GM12878 (cell line): ENCODE measurements at places on chromosomes 2 and 18. TPM values are rescaled to one million over a fixed set of nuclear protein-coding genes. Genes with fewer than 3 reads are reported as not detected.

DNA sequence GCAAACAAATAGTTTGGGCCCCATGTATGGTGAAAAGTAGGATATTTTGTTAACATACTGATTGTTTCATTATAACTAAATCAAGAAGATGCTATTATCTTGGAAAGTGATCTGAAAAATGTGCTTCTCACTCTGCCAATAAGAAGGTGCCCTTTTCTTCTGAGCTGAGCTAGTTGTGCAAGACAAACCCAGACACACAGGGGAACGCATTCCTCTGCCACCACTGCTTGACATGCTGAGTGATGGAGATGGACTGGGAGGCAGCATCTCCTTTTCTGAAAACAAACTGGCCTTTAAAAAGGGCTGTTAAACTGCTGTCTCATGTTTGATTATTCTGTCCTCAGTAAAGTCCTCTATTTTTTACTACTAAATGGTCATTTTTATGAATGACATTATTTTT, 1989.9 kb upstream of the CELF4 start:
- H3K4me1 ChIP-seq: no peaks in the 10 kb centered on the region
- H3K27me3 ChIP-seq: no peaks in the 10 kb centered on the region
- H3K27ac ChIP-seq: no peak overlapping the region
- no peak for DNase-seq

DNA sequence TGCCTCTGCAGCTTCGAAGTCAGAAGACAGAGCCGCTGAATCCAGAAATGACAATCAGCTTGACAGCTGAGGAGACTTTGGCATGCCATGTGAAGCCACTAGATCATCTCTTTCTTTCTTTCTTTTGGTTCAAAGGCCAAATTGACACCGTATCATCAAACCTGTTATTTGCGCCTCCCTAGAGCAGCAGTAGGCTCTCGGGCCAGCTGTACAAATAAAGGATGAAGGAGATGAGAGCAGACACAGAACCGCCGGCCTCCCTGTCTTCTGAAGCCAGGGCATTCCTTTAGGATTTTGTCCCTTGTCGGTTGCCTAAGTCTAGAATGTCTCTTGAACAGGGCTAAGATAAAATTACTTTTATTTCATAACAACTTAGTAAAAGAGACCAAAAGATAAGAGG, 36.8 kb downstream of the COL4A4 start:
- H3K36me3 ChIP-seq: no peaks in the 10 kb centered on the region
- H3K4me1 ChIP-seq: no peaks in the 10 kb centered on the region
- no peak overlapping the region for H3K27ac ChIP-seq
- no peak overlapping the region for H3K4me3 ChIP-seq
- no peaks in the 10 kb centered on the region for H3K27me3 ChIP-seq

- no peaks in the 10 kb centered on the region for H3K27me3 ChIP-seq
- H3K36me3 ChIP-seq: no peaks in the 10 kb centered on the region
- H3K4me1 ChIP-seq: no peaks in the 10 kb centered on the region
- no peak overlapping the region for H3K4me3 ChIP-seq
Measured at GRCh38 chr2:29066271-29066860, 8.0 kb downstream of the PCARE start.

GRCh38 chr2:144331674-144332355, 188.1 kb downstream of the ZEB2 start:
- DNase-seq: no peak
- peak overlapping the region; percentile 76 for H3K4me3 ChIP-seq
- H3K4me1 ChIP-seq: peaks cover 8% of the 10 kb centered on the region
- H3K27me3 ChIP-seq: no peaks in the 10 kb centered on the region

DNA sequence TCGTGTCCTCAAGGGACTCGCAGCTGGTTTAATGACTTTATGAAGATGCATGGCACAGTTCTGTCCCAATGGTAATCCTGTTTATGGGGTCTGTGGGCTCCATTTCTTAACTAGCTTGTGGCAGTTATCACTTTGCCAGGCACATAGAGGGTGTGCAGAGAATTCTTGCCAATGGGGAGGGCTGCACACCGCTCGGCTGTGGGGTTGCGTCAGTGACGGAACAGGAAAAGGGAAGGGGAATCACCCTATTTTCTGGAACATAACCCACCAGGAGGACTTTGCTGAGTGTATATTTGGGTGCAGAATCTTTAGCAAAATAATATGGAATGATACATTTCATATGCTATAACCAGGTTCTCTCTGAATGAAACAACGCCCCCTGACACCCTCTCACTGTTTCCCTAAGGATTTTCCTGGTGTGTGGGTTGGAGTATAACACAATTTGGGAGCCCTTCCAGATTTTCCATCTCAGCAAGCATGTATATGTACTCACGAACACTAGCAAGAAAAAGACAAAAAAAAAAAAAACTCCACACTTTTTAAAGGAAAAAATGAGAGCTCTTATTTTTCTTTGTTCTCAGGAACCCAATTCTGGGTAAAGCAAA, 43.9 kb upstream of the TRIB2 start:
- no peaks in the 10 kb centered on the region for H3K27me3 ChIP-seq
- no peak for DNase-seq
- H3K36me3 ChIP-seq: no peaks in the 10 kb centered on the region
- no peak overlapping the region for H3K27ac ChIP-seq

DNA sequence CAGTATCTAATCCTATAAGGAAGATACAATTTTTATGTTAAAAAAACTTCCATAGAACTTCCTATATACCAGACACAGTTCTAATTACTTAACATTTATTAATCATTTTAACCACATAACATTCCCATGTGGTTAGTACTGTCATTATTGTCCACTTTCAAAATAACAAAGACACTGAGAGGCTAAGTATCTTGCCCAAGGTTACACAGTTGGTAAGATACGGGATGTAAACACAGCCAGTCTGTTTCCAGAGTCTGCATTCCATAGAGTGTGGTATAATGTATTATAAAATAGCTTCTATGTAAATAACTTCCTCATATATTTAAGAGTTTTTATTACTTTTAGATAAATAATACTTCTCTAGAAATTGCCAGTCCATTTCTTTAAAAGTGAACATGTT, 383.3 kb upstream of the ETAA1 start:
- H3K4me1 ChIP-seq: no peaks in the 10 kb centered on the region
- H3K27ac ChIP-seq: no peak overlapping the region
- no peak for DNase-seq
- H3K36me3 ChIP-seq: no peaks in the 10 kb centered on the region
- no peaks in the 10 kb centered on the region for H3K27me3 ChIP-seq

- H3K4me3 ChIP-seq: no peak overlapping the region
- H3K36me3 ChIP-seq: no peaks in the 10 kb centered on the region; the same call in 1 of the 2 replicates
- no peak for DNase-seq
- H3K4me1 ChIP-seq: no peaks in the 10 kb centered on the region
Measured at GRCh38 chr2:101736233-101736632, 38.7 kb downstream of the MAP4K4 start.

DNA sequence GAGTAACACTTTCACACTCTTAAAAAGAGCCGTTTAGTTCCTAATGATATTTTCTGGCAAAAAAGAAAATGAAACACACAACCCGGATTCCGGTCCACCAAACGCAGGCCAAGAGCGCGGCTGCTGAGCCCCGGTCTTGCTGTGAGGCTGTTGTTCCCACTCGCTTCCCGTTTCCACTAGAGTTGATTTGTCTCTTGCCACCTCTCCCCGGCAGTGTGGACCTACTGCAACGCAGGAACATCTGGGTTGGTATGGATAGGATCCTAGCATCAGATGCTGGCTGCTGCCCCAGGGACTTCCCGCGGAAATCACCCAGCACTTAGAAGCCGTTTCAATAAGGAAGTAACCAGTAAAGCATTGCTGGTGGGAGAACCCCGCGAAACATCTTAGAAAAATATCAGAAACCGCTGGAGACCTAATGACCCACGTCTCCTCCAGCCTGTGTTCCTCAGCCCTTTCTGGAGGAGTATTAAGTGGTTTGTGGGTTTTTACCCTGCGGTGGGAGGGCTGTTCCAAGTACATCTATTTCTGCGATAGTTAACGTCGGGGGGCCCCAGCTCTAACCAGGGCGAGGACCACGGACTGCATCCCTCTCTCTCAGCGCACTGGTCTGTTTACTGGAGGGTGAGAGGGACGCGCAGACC, 939 bp downstream of the DOCK10 start:
- H3K4me3 ChIP-seq: peak overlapping the region; percentile 92
- peaks cover 15% of the 10 kb centered on the region for H3K4me1 ChIP-seq
- H3K36me3 ChIP-seq: no peaks in the 10 kb centered on the region
- DNase-seq: peak; percentile 84
- H3K27ac ChIP-seq: peak overlapping the region; percentile 98

DNA sequence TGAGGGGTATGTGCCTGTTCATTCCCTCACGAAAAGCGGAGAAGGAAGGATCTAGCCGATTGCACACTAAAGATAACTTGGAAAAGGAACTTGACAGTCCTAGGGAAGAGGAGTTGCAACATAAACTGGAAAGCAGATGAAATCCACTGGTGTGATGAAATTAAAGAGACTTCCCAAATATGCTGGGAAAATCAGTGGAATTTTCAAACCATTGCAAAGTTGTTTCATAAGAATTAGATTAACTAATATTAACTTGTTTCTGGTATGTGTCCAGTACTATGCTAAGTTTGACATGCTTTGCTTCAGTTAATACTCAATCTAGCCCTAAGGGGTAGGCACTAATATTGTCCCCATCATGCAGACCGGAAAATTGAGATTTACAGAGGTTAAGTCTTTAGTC, 222.7 kb downstream of the IKZF2 start:
- H3K27ac ChIP-seq: no peak overlapping the region
- no peaks in the 10 kb centered on the region for H3K27me3 ChIP-seq
- no peaks in the 10 kb centered on the region for H3K4me1 ChIP-seq
- H3K36me3 ChIP-seq: no peaks in the 10 kb centered on the region

DNA sequence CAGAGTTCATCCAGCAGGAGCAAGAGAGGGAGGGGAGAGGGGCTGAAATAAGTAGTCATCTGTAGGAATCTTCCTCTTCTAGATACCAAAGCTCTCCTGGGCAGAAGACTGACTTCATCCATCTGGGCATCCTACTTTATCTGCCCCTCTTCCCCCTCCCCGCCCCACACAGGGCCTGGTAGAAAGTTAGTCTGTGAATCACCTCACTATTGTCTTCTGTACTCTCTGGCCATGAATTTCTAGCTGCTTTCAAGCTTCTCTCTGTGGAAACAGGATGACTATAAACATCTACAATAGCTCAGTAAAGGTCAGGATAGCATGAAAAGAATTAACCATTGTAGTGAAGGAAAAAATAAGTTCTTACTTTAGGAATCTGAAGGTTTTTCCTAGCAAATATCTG, 47.7 kb upstream of the RNU4ATAC start:
- H3K36me3 ChIP-seq: peaks cover 5% of the 10 kb centered on the region
- H3K4me3 ChIP-seq: no peak overlapping the region
- no peaks in the 10 kb centered on the region for H3K4me1 ChIP-seq
- H3K27me3 ChIP-seq: no peaks in the 10 kb centered on the region
- no peak for DNase-seq
- H3K27ac ChIP-seq: no peak overlapping the region

DNA sequence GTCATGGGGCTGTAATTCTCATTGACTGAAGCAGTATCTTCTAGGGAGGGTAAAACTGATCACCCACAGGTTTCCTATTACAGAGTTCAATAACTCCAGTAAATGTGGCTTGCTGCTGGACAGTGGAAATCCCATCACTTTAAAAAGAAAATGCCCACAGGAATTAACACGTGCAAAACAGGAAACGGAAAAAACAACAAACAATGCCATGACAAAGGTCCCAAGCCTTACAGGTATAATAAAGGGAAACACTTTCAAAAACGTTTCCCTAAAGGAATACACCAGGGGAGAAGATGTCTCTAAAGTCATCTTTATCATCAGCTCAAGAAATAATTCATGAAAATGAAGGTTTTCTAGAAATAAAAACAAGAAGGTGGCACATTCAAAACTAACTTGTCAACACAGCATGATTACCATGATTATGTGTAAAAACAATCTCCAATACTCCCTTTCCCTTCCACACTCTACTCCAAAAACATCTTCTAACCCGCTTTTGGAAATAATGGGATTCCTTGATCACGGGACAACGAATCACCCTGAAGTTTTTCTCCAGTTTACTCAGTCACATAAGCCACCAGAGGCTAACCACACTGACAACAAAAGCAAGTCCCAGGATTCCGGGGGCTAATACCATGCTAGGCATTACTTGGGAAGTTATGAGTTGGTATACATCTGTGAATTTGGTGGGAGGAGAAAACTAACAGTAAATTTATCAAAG, 167.9 kb downstream of the TCF4 start:
- peaks cover 2% of the 10 kb centered on the region; the same call in 1 of the 2 replicates for H3K4me1 ChIP-seq
- H3K4me3 ChIP-seq: no peak overlapping the region
- DNase-seq: no peak
- H3K27me3 ChIP-seq: peaks cover 5% of the 10 kb centered on the region; the same call in 1 of the 2 replicates
- H3K27ac ChIP-seq: no peak overlapping the region
- H3K36me3 ChIP-seq: no peaks in the 10 kb centered on the region

DNA sequence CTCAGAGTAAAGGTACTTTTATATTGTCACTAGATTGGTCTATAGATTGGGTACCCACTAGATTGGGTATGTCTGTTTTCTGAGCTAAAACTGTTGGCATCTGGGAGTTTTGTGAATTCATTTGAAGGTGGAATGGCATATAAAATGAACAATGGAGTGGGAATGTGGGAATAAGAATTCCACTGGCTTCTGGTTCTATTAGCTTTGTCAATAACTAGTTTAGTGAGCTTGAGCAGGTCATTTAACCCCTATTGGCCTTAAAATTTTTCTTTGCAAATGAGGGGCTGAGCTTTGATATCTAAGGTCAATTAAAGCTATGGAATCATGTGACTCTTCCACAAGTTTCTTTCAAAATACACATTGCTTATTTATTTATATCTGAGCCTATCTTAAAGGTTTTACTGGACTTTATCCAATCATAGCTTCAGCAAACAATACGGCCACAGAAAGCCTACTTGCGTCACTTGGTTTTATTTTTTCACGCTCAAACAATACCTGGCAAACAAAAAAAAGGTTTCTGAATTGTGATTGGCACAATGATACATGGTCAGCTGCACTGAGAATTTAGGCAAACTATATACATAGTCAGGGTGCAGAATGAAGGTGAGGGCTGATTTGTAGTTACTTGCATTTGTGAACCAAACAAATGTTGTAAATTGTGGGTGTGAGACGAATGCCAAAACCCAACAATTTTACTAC, 28.8 kb upstream of the ITPRID2 start:
- H3K36me3 ChIP-seq: no peaks in the 10 kb centered on the region
- no peak for DNase-seq
- no peaks in the 10 kb centered on the region for H3K27me3 ChIP-seq
- H3K4me1 ChIP-seq: no peaks in the 10 kb centered on the region
- no peak overlapping the region for H3K27ac ChIP-seq

DNA sequence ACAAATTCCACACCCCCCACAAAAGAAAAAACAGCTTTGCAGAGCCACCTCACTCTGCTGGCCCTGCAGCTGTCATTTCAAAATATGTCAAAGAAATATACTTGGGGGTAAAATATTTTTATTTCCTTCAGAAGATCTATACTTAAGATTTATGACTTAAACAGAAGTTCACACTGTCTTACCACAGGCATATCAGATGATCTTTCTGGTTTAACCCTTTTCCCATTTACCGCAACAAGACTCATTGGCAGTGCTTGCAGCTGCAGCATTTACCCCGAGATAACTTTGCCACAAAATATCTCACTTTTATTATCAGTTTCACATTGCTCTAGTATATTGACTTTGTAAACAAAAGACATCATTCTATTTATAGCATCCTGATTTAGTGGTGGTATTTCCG, 21.6 kb upstream of the SLC35G4 start:
- no peaks in the 10 kb centered on the region for H3K36me3 ChIP-seq
- H3K27me3 ChIP-seq: peaks cover 3% of the 10 kb centered on the region
- DNase-seq: no peak
- H3K4me1 ChIP-seq: no peaks in the 10 kb centered on the region
- no peak overlapping the region for H3K27ac ChIP-seq

CDH19 gene
- total RNA-seq: not detected in 2 replicates

CTDP1 gene
- 30.4 and 31.3 TPM in 2 replicates for total RNA-seq

SP140 gene
- total RNA-seq: 106 and 113 TPM in 2 replicates

CCDC74B gene
- 14.4 and 15.3 TPM in 2 replicates for total RNA-seq

ZSWIM2 gene
- total RNA-seq: not detected in 2 replicates

EGR4 gene
- 0.16 TPM in 1 of 2 replicates, not detected in the other for total RNA-seq

AP1S3 gene
- 7.6 and 9.2 TPM in 2 replicates for total RNA-seq

DYNAP gene
- not detected in 2 replicates for total RNA-seq

DOK6 gene
- total RNA-seq: not detected in 2 replicates

KDM3A gene
- 15.7 and 16.1 TPM in 2 replicates for total RNA-seq
